NCI-H774 (cell line): ENCODE measurements at places on chromosomes 6 and 20.

DNA sequence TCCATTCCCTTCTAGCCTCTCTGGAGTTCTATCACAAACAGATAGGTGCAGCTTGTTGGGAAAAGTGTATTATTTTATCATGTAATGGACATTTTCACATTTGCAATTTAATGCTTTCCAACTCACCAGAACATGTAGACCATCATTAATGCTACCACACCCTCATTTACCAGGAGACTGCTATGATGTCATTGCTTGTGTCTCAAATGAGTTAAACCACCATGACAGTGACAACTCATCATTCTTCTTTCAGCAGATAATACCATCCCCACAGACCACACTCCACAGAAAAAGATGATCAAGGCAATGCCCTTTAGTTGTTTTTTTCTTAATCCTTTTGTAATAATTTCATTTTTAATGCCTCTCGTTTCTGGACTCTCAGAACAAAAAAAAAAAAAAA, 168.7 kb downstream of the AIG1 start:
- no peak for DNase-seq

DNA sequence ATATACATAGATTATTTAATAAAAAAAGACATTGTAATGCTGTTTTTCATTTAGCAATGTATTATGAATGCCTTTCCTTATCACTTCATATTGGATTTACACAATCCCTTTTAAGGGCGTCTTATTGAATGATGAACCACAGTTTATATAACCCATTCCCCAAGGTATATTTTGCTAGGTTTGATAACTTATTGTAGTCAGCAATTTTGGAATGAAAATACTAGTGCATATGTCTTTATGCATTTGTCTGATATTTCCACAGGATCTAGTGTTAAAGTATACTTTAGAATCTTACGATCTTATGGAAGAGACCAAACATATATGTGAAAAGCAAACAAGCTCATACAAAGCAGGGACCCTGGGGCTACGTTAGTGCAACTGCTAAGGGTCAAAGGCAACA, 180.4 kb upstream of the RIN2 start:
- no peak for DNase-seq

- no peak for DNase-seq
Measured at GRCh38 chr6:107106165-107106564, 9.2 kb downstream of the BEND3 start.

- no peak for DNase-seq
Measured at GRCh38 chr6:147522597-147522996, 14.1 kb downstream of the SAMD5 start.

DNA sequence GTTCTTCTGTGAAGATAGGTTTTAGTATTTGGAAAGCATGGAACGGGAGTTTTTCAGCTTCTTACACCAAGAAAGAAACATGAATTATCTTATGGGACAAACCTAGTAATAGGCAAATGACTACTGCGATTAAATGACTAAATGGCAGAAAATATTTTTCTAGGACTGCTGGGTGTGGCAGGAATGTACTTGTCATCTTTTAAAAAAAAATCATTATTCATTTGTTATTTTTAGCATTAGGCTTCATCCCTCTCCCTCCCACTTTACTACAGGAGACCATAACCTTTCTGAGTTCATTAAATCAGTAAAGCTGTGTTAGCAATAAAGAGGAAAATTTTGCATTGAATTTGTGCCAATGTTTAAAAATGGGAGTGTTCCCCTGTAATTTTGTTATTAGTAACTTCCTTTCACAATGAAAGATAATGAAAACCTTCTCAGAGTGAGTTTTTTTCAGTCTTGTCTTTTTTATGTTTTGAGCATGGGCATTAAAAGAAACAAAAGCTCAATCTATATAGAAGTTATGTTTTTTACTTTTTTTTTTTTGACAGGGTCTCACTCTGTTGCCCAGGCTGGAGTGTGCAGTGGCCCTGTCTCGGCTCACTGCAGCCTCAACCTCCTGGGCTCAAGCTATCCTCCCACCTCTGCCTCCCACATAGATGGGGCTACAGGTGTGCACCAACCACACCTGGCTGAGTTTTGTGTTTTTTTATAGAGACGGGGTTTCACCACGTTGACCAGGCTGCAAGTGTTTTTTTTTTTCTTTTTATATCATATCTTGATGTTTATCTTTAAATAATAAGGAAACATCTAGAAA, 105.6 kb upstream of the CLDN20 start:
- DNase-seq = no peak

DNA sequence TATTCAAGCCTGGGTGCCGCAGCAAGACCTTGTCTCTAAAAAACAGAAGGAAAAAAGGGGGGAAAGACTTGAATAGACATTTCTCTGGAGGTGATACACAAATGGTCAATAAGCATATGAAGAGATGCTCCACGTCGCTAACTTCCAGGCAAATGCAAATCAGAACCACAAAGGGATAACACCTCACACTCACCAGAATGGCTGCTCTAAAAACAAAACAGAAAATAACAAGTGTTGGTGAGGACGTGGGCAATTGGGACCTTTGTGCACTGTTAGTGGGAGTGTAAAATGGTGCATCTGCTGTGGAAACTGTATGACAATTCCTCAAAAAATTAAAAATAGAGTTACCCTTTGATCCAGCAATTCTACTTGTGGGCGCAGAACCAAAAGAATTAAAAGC, 48.4 kb upstream of the TULP1 start:
- no peak for DNase-seq

- no peak for DNase-seq
Measured at GRCh38 chr6:15921243-15921642, 207.6 kb upstream of the MYLIP start.

DNA sequence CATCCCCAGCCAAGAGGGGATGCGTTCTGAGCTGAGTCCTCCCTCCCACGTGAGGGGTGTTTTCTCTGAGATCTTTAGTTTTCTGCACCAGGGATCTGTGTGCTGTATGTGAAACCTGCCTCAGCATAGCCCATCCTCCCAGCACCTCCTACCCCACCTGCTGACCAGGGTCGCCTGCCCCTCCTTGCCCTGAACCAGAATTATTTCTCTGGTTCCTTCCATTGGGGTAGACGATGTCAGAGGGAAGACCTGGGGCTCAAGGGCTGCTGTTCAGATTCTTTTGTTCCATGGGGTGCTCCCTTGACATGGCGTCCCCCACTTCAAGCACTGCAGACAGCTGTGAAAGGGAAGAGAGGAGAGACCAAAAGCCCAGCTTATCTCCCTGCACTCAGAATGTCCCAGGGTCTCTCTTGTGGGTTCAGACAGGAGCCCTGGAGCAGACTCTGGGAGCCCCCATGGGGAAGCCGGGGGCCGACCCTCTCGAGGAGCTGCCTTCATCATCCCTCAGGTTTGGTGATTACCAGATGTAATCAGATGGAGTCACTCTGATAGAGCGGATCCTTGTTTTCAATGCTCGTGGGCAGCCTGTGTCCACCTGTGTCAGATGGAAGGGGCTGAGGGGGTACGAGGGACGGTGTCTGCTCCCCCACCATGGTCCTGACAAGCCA, 74.3 kb downstream of the ERMARD start:
- DNase-seq = no peak

GRCh38 chr6:137903274-137903932, 36.3 kb downstream of the TNFAIP3 start:
- no peak for DNase-seq

DNA sequence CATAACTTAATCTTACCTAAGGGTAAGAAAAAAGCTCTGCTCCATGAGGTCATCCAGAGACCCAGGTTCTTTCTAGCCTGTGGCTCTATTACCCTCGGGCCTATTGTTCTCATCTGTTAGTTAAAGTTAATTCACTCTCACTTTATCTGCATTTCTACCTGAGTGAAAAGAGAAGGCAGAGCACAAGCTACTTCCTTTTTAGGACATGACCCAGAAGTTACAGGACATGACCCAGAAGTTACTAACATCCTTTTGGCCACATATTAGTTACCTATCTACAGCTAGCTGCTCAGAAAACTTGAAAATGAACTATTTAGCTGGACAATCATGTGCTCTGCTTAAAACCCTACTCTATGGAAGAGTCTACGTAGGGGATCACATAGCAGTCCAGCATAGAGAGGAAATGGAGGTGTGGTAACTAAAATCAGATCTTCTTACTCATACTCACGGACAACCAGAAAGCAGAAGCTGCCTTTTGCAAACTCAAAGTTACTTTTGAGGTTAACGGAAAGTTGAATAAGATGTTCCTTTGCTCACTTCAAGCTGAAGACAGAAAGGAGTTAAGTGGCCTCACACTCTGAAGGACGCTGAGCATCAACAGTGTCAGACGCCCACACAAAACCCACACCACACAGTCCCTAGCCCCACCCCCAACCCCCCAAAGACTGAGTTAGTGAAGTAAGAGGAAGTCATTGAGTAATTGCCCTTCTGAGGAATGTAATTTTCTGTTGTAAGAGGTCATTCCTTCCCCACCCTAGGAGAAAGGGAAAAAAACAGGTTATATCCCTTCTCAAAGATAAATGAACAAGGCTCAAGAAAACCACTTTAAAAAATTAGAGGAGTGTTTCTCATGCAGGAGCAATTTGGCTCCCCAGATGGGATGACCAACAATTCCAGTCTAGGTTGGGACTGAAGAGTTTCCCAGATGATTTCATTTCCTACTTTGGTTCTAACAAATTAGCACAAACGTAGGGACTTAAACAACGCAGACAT, 45.9 kb upstream of the TAB2 start:
- DNase-seq = no peak

- no peak for DNase-seq
Measured at GRCh38 chr6:134322216-134322615, 4.3 kb upstream of the SGK1 start.

- no peak for DNase-seq
Measured at GRCh38 chr20:55693641-55694040, 311.7 kb downstream of the CBLN4 start.

DNA sequence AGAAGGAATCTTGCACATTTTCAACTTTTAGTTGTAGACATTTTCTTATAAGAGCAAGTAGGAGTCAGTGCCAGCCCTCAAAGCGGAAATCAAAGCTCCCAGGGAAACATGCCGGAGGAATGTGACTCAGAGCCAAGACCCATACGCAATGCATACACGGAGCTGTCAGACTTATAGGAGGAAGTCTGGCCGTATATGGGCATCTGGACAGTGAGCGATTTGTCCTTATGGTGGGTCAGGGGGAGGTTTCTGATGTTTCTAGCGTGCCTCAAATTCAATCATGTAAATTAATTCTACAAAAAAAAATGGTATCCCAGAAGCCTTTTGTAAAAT, 3.6 kb upstream of the CCN2 start:
- DNase-seq = no peak

GRCh38 chr6:160215232-160215631, 43.4 kb downstream of the SLC22A2 start:
- DNase-seq = no peak

- no peak for DNase-seq
Measured at GRCh38 chr20:14576196-14576877, 238.9 kb upstream of the FLRT3 start.

DNA sequence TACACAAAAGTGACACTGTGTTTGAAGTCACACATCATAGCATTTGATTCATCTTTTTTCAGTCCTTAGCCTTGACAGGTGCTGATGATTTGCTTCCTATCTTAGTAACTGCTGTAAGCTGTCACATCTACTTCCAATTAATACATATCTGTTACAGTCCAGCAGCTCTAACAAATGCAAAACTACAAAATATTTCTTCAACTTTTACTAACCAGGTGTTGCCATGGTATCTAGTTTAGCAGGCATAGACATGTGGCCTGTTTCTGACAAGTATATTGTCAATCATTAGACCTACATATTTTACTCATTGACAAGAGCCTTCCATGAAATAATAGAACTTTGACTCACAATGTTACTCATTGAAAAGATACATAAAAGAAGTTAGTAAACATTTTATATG, 1159.7 kb downstream of the GRIK2 start:
- no peak for DNase-seq

DNA sequence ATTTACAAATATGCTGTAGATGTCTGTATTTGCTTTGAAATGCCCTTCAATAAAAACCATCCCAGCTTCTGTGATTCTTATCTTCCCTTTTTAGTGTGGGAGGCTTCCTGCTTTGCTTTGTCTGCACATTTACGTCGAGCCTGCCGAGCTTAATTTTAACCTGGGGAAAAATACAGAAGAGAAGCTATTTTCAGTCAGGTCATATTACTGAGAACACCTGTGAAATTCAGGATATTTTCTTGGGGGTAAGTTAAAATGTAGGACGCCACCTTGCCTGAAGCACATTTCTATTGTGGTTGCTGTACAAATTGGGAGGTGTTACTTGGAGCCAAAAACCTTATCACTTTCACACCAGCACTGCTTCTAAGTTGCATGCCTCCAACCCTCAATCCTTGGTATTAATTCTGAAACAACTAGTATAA, 43.6 kb upstream of the FUCA2 start:
- no peak for DNase-seq

GRCh38 chr20:17466641-17467040, 64.5 kb downstream of the BFSP1 start:
- DNase-seq = no peak

GRCh38 chr20:14757728-14758127, 420.3 kb upstream of the FLRT3 start:
- no peak for DNase-seq

- no peak for DNase-seq
Measured at GRCh38 chr6:150150821-150151646, 8.2 kb downstream of the PPP1R14C start.

GRCh38 chr6:105898286-105898685, 187.8 kb upstream of the PRDM1 start:
- DNase-seq = no peak

GRCh38 chr6:22071270-22072041, 225.4 kb downstream of the PRL start:
- no peak for DNase-seq

GRCh38 chr6:208364-208763, 83.9 kb upstream of the DUSP22 start:
- no peak for DNase-seq

- no peak for DNase-seq
Measured at GRCh38 chr6:121403964-121404363, 31.5 kb upstream of the GJA1 start.

DNA sequence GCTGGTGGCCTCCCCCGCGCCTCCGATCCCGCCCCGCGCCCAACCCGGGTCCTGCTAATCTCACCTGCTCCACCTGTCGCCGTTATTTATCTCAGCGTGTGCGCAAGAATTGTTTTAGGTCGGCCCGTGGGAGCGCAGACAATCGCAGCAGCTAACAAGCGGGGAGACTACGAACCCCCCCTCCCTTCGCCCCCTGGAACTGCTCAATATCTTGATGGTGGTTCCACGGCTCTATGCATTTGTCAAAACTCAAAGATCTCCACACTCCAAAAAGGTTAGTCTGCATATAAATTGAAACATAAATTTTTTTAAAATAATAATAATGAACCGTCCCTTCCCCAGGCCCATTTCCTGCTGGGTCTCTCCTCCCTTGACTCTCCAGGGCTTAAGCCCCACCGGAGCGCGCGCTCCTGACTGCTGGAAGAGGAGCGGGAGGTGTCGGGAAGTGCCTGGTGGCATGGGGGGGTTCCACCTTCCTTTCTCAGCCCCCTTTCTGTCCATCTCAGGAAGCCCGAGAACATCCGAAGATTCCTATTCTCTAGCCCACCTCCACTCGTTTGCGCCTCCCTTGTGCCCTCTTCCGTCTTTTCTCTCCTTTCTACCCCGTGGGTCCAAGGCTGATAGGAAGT, 1.6 kb upstream of the MDGA1 start:
- DNase-seq = no peak
